HT1080 (cell line): ENCODE measurements at places on chromosomes 5 and 9. TPM values are rescaled to one million over a fixed set of nuclear protein-coding genes. Genes with fewer than 3 reads are reported as not detected.

GABRA6 gene
- 1.9 and 2.9 TPM in 2 replicates for total RNA-seq

DMRT3 gene
- not detected in 2 replicates for total RNA-seq

- peak; percentile 98 for DNase-seq
Measured at GRCh38 chr5:32767948-32768467, 56.9 kb downstream of the NPR3 start.

- no peak for DNase-seq
Measured at GRCh38 chr5:36385495-36385894, 83.8 kb upstream of the RANBP3L start.

MACIR gene
- total RNA-seq, result 20.2 and 26.7 TPM in 2 replicates

DNA sequence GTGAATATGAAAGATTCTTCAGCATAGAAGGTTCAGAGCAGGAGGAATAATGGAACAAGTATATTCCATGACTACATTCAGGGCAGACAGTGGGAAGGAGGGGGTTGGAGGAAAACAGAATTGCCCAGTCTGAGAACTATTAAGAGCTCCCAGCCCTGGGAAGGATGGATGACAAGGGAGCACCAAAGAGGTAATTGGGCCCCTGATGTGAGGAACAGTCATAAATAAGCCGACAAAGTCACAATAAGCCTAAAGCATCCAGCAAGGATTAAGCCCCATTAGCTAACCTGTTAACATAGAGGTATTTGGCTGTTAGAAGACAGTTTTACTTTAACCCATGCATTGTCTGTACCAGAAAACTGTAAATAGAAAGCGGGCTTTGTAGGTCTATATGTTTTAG, 348.7 kb upstream of the SEMA6A start:
- DNase-seq, result no peak

- DNase-seq, result no peak
Measured at GRCh38 chr9:105307591-105308130, 63.2 kb downstream of the SLC44A1 start.

DNA sequence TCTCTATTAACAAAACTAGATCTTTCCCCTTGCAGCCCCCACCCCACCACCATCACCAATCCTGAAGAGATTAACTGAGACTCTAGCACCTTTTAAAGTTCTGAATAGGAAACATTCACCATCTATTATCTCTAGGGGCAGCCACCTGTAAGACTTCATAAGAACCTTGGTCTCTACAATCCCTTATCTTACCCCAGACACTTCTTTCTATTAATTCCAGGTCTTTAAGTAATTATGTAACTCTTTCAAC, 180.2 kb upstream of the FBXL17 start:
- no peak for DNase-seq

- DNase-seq, result peak; percentile 89
Measured at GRCh38 chr9:101995231-101995630, 256.8 kb upstream of the GRIN3A start.

- no peak for DNase-seq
Measured at GRCh38 chr5:14268738-14269137, 125.6 kb downstream of the TRIO start.

IL9 gene
- total RNA-seq, result not detected in 2 replicates

NIM1K gene
- 0.02 TPM in 1 of 2 replicates, not detected in the other for total RNA-seq

DNA sequence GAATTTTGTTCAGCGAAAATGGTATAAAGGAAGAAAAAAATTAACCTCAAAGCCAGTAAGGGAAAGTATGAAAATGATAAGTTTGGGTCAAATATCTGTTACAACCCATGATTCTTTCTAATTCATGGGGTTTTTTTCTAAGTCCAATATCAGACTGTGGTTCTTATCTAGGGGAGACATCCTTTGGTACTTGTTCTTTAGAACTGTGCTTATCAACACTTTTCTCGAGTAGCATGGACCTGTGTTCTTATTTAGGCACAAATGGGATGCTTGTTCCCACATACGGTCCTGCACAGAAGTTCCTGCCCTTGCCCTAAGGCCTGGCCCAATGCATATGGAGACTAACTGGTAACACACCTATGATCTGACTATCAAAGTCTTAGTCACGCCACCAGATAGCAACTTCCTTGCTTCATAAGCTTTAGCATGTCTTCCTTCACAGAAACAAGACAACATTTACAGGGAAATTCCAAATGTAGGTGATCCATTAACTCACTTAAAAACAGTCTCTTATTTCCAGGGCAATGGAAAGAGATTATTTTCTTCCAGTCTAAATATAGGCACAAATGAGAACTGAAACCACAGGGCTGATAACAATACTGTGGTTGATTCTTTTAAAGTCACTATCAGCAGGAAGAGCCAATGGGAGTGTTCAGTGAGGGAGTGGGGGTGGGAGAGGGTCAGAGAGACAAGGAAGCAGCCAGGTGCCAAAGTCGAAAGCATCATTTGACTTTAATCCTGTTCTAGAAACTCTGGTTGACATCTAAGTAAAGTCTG, 268.8 kb upstream of the ANKRD55 start:
- DNase-seq, result no peak

GRCh38 chr5:115979201-115980041, 17.1 kb downstream of the LVRN start:
- DNase-seq, result no peak

EMB gene
- 14.2 and 18.5 TPM in 2 replicates for total RNA-seq

CA9 gene
- total RNA-seq, result 0.33 and 0.55 TPM in 2 replicates

- DNase-seq, result no peak
Measured at GRCh38 chr5:57953792-57954191, 471.2 kb upstream of the ACTBL2 start.

- DNase-seq, result no peak
Measured at GRCh38 chr5:178213748-178214151, 9.4 kb downstream of the HNRNPAB start.

MAMDC2 gene
- total RNA-seq, result 0.17 and 0.37 TPM in 2 replicates

RORB gene
- total RNA-seq, result 0.13 and 0.17 TPM in 2 replicates

- no peak for DNase-seq
Measured at GRCh38 chr5:107863125-107863524, 192.4 kb upstream of the EFNA5 start.

DNA sequence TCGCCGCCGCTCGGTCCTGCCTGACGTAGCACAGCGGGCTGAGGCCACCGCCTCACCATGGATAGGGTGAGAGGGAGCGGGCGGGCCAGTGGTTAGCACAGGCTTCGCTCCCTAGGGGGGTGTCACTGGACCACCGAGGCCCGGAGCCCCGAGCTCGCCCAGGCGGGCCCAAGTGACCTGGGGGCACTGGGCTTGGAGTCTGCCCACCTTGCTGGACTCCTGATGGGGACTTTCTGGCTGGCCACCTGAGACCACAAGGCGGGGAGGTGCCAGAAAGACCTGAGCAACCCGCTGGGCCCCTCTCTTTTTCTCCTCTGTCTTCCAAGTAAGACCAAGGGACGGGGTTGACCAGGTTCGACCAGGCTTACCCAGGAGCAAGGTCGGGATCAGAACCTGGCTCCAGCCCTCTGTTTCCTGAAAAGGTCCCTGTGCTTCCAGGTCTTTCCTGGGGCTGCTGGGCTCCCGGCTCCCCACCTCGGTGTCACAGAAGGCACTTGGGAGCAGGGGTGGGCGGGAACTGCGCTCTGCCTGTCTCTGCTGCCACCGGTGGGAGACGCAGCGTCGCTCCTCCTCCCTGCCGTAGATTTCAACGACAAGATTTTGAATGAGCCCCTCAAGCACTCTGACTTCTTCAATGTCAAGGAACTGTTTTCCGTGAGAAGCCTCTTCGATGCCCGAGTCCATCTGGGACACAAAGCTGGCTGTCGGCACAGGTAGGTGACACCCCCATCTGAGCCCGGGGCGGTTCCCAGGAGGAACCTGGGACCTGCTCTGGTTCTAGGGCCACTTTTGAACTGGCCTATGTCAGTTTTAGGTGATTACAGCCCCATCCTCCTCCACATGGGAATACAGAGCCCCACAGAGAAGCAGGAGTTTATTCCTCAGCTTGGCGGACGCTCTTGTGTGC, 1.0 kb downstream of the MRPS2 start:
- DNase-seq, result no peak

DNA sequence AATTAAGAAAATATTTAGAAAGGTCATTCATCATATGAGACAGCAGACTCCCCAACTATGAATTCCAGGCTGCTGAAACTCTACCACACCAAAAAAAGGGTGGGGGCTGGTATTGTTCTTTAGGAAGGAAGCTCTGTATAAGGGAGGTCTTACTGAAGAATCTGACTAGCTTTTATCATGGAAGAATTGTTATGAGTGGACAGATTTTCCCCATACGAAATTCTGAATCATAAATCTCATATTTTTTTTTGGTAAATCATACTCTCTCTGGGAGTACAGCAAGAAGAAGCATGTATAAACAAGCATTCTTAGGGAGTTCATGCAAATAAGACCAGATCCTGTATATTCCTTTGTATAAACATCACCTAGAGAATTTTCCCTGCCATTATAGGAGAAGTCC, 220.0 kb downstream of the SLC12A2 start:
- no peak for DNase-seq

GRCh38 chr9:72313507-72313906, 51.5 kb downstream of the ZFAND5 start:
- no peak for DNase-seq

IFNA13 gene
- total RNA-seq, result not detected in 2 replicates

- no peak for DNase-seq
Measured at GRCh38 chr5:54080831-54081230, 229.5 kb downstream of the ARL15 start.

NXNL2 gene
- 0.77 and 1.0 TPM in 2 replicates for total RNA-seq

SELENOP gene
- total RNA-seq, result not detected in 2 replicates

GRIA1 gene
- 0.13 and 0.33 TPM in 2 replicates for total RNA-seq

GRCh38 chr9:94157050-94157801, 73.0 kb downstream of the PTPDC1 start:
- DNase-seq, result peak; percentile 31

SLC2A8 gene
- 5.1 and 8.9 TPM in 2 replicates for total RNA-seq

DBH gene
- total RNA-seq, result not detected in 2 replicates

DNA sequence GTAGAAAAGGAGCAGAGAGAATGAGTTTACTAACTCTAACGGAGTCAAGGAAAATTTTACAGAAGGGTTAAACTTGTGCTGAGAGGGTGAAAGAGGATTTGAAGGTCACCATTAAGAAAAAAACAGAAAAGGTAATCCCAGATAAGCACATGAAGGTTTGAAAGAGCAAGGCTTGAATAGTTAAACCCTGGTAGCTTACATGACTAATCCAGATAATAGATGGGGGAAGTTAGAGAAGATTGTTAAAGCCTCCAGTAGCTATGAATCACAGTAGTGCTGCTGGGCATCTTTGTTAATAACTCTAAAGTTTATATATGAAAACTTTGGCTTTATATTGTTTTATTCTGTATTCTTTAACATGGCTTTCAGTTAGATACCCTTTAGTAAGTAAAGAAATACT, 354.5 kb upstream of the FTMT start:
- peak; percentile 25 for DNase-seq

DNA sequence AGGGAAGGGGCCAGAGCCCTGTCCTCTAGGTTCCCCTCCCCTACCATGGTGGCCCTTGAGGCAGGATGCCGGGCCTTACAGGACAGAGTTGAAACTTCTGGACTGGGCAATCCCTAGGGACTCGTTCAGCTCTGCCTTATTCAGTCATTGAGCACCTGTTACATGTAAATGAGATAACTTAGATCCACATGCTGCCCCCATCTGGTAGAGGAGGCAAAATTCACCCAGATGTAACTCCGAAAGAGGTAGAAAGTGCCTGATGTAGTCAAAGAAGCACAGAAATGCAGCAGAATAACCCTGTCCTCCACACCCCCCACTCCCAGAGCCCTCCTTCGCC, 1.5 kb downstream of the GGTA1 start:
- peak; percentile 62 for DNase-seq

SH3TC2 gene
- total RNA-seq, result 22.1 and 24.0 TPM in 2 replicates
